ENCODE measurements at places on chromosomes 12 and 14.

GRCh38 chr12:113987261-113988063, 21.3 kb upstream of the RBM19 start:
- no peak for DNase-seq

GRCh38 chr12:116710370-116711150, 27.3 kb downstream of the SPRING1 start:
- no peak for DNase-seq

DNA sequence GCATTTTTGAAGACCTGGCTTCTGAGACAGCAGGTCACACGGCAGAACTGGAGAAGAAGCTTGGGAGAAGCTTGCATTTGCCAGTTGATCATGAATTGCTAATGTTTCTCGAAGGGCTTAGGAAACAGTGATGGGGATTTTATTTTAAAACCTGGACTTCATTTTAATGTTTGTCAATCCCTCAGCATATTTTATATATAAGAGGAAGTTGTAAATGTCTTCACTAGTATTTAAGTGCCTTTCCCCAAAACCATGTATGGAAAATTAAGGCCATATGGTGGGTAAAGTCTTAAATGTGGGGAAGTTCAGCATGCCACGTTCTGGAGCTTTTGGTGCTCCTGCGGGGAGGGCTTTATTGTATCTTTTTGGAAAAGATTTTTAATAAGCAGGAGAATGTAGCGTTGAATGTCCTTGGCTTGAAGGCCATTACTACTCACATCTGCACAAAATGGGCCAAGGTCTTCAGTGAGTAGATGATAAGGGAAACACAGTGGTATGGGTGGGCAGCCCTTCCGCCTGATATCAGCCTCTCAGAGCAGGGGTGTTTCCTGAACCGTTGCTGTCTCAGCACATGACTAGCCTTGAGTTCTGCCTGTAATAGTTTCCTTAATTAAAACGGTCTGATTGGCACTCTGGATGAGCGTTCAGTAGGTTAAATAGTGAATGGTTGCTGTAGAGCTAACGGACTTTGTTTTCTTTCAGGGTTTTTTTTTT, 511.4 kb downstream of the PCNX1 start:
- no peak for DNase-seq

DNA sequence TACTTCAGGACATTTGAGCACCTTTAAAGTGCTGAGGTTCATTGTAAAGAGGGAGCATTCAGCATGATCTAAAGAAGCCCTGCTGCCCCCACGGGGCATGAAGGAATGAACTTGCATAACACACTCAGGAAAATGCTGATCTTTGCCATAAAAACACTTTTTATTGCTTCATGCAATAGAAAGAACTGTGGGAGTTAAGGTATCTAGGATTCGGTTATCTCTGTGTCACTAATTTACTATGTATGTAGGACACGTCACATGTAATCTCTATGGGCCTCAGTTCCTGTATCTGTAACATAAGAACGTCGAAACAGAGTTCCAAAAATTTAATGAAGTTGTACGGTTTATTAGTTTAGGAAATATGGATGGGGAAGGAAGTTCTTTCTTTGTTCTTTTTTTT, 33.0 kb downstream of the BTBD7 start:
- DNase-seq, result no peak

- DNase-seq, result no peak
Observed at GRCh38 chr12:108768591-108769500, 37.5 kb upstream of the CORO1C start.
